ENCODE measurements at places on chromosomes 2 and 18. TPM values are rescaled to one million over a fixed set of nuclear protein-coding genes. Genes with fewer than 3 reads are reported as not detected.
A peak's percentile ranks its signal among the peaks of the same experiment; 100 is the strongest.

DNA sequence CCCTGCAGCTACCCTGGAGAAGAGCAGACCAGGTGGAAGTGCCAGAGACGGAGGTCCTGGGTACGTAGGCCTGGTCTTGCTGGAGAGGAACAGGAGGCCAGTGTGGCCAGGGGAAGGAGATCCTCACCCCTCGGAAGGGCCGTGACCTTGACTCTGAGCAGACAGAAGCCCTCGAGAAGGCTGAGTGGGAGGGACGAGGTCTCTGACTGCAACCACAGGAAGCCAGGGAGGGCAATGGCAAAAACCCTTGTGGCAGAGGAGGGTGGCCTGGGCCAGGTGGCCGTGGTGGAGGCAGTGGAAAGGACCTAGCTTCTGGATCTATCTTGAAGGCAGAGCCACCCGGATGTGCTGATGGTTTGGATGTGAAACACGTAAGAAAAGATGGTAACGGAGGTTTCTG, 28.1 kb downstream of the THAP4 start:
- no peak for DNase-seq

GRCh38 chr2:86035883-86036668, 69.6 kb downstream of the POLR1A start:
- DNase-seq: peak; percentile 86

DNA sequence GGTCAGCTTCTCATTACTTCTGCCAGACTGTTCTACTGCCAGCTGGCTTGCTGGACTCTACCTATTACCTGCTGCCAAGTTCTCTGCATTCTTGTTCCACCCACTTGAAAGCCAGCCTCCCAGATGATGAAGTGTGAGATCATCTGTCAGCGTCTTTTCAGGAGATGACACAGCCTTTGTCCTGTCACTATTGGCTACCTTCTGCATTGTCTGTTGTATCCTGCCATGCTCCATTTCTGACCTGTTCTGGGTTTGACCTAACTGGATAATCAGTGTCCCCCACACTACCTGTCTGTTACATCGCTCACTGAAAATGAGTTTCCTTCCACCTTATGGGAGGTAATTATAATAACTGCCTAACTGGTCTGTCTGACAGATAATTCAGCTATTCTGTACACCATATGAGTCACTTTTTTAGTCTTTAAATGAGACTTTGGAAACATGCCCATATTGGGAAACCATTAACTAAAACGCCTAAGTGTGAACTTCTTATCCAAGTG, 520.6 kb downstream of the METTL4 start:
- DNase-seq: no peak

GRCh38 chr2:73070643-73071359, 711 bp downstream of the SFXN5 start:
- peak; percentile 69 for DNase-seq

- no peak for DNase-seq
Observed at GRCh38 chr2:149167001-149167780, 128.7 kb downstream of the LYPD6B start.

DNA sequence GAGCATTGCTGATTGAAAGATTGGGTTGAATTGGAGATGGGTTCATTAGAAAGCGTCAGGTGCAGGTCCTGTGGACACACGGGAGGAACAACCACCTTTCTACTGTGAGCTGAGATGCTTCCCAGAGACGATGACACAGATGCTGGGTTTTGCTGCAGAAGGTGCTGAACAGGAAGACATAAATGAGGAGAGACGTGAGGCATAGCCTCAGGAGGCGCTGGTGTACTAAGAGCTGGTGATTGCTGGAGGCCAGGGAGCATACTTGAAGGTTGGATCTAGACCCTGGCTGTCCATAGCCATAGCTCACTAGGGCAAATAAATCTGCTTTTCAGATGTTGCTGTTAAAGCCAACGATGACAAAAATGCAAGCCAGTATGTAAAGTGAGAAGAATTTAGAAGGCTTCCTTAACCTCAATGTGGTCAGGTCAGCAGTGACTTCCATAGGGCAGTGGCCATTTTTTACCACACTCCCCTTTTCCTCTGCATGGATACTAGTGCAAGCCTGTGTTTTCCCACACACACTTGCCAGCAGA, 153.7 kb downstream of the SOX11 start:
- DNase-seq: no peak

DNA sequence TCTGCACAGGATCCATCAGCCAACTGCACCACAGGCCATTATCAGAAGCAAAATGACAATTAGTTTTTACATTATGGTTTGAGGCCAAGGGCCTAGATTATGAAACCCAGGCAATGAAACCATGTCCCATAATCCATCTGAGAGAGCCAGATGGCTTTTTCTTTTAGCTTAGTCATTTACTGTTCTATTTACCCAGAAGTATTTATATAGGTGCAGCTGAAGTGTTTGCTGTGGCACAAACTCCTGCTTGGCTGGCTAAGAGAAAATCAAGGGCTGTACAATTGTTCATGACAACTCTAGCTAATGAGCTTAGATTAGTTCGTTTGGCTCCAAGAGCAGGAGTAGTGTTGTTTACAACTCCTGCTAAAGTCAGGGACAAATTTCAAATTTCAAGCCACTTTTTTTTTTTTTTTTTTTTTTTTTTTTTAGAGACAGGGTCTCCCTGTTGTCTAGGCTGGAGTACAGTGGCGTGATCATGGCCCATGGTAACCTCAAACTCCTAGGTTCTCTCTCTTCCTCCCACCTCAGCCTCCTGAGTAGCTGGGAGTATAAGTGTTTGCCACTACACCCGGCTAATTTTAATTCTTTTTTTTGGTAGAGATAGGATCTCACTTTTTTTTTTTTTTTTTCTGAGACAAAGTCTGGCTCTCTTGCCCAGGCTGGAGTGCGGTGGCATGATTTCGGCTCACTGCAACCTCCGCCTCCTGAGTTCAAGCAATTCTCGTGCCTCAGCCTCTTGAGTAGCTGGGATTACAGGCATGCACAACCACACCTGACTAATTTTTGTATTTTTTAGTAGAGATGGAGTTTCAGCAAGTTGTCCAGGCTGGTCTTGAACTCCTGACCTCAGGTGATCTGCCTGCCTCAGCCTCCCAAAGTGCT, 18.4 kb upstream of the REV1 start:
- peak; percentile 53 for DNase-seq

DNA sequence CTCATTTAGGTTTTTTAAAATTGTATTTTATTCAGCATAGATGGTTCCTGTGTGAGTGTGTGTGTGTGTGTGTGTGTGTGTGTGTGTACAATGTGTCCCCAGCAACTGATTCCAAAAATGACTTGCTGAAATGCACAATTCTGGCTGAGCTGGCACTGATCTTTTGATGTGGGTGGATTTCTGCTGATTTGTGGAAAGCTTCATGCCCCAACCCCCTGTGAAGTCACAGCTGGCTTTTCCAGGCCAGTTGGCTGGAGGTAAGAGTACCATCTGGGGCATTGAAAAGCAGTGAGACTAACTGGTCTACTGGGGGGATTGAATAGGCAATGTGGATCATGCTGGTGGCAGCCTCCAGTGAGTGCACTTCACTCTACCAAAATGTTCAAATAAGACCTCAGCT, 187.2 kb downstream of the LRRTM1 start:
- no peak for DNase-seq

DNA sequence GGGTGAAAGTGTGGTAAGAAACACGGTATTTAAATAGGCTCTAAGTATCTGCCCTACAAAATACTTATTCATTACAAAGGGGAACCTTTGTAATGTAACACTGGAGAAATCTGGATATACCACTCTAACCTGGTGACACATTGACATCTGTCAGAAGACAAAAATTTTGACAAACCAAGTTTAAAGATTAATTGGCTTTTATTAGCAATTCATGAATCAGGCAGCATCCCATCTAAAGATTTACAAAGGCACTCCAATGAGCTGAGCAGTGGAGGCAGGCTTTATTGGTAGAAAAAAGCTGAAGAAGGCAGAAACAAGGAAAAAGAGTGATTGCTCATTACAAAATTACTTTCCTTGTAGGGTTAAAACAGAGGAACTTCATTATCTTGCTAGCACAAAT, 35.0 kb downstream of the BMPR2 start:
- no peak for DNase-seq

DNA sequence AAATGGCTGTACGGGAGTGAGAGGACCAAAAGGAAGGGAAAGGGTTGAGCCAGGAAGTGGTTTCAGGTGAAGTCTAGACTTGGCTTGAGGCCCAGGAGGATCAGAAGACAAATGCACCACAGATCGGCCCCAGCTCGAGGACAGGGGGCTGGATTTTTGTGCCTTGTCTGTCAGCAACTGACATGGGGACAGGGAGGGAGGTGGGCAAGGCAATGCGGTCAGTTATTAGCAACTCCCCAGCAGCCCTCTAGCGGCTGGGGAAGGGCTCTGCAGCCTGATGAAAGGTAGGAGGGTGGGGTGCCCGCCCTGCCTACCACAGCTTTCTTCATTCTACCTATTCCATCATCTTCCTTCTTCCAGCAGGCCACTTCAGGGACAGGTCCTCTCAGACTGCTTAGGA, 50.0 kb downstream of the CPO start:
- peak; percentile 64 for DNase-seq

DNA sequence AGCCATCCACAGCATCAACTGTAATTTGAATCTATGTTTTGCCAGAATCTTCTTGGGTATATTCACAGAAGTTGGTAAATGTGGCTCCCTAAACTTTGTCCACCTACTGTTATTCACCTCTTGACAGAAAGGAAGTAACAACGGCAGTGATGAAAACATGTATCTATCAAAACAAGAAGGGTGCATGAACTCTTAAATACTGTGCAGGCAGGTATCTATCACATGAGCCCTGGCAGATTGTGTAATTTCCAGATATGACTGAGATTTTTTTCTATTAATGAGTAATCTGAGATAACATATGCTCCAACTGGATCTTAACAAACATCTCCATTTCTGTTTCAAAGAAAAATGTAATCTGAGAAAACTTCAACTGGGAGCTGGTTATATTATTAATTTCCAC, 36.6 kb downstream of the SFT2D3 start:
- no peak for DNase-seq

DNA sequence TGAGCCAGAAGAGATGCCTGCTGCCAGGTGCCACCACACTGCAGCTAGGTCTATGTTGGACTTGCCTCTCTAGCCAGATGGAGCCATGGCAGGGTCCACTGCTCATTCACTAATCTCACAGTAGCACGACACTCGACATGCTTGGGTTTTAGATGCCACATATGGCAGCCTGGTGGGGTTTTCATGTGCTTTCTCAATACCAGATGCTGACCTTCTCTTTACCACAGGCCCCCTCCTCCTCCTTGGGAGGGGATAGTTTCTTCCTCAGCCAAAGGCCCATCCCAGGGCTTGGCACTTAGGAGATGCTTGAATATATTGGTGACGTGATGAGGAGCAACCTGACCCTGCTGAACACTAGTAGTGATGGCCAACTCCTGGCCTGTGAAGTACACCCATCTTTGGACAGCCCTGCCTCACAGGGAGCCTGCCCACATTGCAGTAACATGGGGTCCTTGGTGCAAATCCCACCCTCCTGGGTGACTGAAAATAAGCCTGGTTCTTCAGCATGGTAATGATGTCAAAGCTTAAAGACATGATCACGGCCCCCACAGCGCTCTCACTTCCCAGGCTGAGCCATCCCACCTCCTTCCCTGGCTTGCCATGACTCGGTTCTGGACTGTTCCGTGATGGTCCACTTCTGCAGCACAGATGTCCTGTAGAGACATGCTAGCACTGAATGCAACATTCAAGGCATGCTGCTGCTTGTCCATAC, 227.5 kb downstream of the SH3RF3 start:
- no peak for DNase-seq

DNA sequence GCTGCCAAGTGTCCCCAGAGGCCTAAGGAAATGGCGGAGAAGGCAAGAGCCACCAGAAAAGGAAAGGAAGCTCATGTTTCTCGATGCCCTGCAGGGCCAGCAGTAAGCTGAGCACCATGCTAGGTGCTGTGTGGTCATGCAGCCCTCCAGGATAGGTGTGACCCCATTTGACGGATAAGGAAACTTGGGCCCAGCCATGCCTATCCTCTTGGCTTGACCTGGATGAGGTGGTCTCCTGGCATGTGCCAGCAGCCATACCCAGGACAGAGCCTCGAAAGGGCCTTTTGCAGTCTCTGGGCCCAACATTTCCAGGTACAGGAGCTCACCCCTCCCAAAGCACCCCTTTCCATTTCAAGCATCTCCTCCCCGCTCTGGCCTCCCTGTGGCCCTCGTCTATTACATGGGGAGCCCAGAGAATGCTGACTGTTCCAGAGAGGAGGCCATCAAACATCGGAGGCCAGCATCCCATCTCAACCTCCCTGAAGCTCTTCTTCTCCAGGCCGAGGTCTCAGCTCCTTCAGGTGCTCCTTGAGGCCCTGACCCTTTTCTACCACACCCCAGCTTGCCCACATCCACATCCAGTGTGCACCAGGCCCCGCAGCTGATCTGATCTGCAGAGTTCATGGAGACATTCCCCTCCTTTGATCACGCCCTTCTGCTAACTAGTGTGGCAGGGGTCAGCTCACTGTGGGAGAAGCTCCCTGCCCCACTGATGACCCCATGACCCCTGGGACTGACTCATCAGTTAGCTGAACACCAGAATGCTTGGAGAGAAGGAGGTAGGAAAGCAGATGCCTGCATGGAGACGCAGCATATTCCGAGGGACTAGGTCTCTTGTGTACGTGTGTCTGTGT, 208.4 kb downstream of the TNS1 start:
- DNase-seq: no peak

TLX2 gene
- total RNA-seq: not detected

HOXD11 gene
- total RNA-seq: not detected

SELENOI gene
- 13.4 TPM for total RNA-seq

OLA1 gene
- total RNA-seq: 49.8 TPM

TUBB8B gene
- total RNA-seq: 0.47 TPM

CYRIA gene
- 29.4 TPM for total RNA-seq

AQP12A gene
- not detected for total RNA-seq

GCG gene
- not detected for total RNA-seq

TGFA gene
- 8.2 TPM for total RNA-seq

FBLN7 gene
- total RNA-seq: 2.0 TPM

THADA gene
- total RNA-seq: 41.2 TPM

PSTPIP2 gene
- 11.5 TPM for total RNA-seq

MRPL53 gene
- 81.3 TPM for total RNA-seq

Data from lower lobe of right lung (tissue), 2 donors.